ENCODE measurements at places on chromosomes 6 and 20.

DNA sequence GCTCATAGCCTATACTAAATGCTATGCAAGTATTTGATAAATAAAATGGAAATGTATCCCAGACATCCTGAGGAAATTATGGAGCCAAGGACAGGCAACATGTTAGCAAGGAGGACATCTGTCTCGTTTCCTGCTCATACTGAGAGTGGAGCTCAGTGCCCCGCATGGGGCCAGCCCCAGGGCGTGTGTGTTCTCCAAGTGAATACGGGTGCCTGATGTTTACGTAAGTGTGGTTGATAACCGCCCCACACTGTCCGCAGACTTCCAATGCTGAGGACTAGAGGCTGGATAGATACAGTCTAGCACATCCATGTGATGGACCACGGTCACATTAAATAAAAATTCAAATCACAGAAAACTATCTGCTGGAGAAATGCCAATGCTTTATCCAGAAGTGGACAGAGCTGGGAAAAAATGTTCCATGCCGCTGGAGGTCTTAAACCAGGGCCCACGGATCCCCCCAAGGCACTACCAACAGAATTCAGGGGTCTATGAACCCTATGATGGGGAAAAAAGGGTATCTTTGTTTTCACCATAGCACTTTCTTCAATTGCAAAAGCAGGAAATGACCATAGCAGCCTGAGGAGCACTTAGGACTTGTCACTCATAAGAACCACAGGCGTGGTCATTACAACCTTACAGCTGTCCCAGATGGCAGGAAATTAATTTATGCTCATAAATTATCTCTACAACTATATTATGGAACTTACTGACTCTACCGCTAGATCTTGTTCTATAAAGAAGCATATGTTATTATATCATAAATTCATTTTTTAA lies 24.9 kb downstream of the TGM2 start:
- DNase-seq, result no peak

DNA sequence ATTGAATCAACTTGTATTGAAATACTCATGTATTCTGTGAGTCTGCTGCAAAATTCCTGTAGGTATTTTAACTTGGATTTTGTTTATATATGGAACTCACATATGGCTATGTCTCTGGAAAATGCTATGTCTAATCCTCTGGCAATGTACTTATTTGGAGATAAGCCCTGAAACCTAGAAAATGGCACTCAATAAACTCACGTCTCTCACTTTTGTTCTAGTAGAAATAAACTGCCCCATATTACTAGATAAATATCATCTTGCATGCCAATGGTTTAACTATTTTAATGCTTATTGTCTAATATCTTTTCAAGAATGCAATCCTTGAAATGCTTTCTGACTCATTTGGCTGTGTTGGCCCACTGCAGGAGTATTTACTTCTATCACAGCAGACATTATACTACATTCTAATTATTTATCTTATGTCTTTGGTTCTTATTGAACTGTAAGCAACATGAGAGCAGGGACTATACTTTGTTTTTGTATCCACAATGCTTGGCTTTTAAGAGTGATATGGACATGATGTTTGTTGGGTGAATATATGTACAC lies 292.2 kb upstream of the RSPO3 start:
- DNase-seq, result no peak

GRCh38 chr6:36570264-36570663 lies 23.0 kb upstream of the STK38 start:
- no peak for DNase-seq

GRCh38 chr6:40710626-40711330 lies 123.6 kb upstream of the LRFN2 start:
- no peak for DNase-seq

- DNase-seq, result peak; percentile 58
These were observed 24.1 kb upstream of the CCR6 start for GRCh38 chr6:167098825-167099225.

DNA sequence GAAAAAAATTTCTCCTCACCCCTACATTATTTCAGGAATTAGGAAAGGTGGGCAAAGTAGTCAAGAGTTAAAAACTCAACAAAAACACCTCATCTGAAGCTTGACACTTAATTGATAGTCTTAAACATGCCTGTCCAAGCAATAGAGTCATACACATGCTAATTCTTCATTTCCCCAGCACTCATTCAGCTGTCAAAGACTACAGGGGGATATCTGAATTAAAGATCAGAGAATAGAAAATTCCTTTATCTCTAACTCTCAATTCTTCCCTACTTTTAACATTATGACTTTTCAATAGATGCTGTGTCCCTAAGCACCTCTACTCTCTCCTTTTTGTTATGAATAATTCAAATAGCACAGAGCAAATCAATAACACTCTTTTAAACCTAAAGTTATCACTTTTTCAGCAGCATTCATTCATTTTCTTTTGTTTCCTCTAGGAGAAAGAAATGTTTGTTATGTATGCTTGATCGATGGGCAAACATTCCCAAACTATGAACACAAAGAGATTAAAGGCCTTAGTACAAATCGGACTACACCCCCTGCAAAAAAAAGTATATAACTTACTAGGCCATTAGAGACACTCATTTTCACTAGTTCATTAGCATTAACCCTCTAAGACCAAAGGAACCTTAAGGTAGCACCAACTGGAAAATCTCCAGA lies 94.9 kb upstream of the SPTLC3 start:
- DNase-seq, result no peak

DNA sequence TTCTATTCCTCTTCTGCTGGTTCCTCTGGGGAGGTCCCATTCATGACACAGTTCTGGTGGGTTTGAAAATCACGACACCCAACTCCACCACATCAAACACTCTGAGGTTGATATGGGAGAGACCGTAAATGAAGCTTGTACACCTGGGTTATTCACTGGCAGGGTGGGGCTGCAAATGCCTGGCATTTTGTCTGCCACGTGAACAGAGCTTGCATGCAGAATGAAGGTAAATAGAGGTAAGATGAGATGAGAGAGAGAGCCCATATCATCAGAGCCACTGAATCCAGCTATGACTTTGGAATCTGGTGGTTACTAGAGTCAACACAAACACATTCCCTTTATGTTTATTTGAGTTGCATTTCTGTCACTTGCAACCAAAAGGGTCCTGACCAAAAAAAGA lies 97.4 kb downstream of the BANF2 start:
- DNase-seq, result no peak

GRCh38 chr20:56690531-56691175 lies 61.5 kb downstream of the TFAP2C start:
- no peak for DNase-seq

- DNase-seq, result no peak
These were observed 1.2 kb downstream of the TBX18 start for GRCh38 chr6:84763003-84763885.

- no peak for DNase-seq
These were observed 464.9 kb downstream of the TBC1D32 start for GRCh38 chr6:120869397-120869796.

DNA sequence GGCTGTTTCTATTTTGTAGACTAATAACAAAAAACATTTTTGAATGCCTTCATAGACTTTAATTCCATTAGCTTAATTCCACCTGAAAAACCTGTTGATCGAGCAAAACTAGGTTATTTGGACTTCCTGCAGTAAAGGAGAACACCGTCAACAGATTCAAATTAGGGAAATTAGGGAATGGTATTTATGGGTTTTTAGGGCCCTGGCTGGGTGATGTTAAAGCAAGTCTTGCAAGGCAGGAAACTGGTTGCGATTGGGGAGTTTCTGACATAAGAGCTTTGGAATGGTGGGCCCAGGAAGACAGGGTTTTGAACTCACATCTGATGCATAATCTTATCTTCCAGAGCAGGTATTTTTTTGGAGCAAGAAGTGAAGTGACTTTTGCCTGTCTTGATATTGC lies 40.1 kb upstream of the TFAP2C start:
- no peak for DNase-seq

DNA sequence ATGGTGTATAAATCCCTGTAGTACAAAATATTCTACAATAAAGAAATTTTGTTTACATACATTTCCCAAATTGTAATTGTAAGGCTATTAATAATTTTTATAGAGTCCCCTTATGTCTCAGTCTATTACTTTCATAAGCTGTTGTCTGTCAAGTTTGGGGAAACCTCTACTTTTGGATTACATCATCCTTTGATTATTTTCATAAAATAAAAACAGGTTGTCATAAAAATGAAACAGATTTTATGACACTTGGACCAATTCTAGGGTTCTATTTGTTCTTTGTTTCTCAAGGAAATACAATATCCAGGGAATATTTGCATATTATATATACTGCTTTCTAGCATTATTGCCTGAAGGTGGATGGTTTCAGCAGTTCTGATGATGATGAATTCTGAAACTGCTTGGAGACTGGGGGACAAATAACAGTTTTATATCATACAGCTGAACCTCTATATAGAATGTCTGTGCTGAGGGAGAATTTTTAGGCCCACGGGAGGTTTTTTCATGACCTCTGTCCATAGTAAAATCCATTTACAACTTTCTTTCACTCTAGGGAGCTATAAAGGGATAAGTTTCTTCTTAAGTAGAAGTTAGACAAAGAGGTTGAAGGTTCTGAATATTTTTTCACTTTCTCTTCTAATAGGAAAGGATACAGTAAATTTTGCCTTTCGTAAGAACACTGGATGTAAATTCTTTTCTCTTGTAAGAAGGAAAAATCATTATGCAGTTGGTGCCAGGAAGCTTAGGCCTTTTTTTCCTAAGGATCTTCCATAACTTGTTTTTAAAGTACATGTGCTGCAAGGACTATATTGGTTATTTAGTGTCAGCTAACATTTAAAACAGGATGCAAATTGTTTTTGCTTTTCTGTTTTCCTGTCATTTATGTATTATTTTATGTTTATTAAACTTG lies 58.0 kb downstream of the CD2AP start:
- DNase-seq, result no peak

GRCh38 chr6:29403801-29404200 lies 8.4 kb downstream of the OR12D2 start:
- DNase-seq, result no peak

DNA sequence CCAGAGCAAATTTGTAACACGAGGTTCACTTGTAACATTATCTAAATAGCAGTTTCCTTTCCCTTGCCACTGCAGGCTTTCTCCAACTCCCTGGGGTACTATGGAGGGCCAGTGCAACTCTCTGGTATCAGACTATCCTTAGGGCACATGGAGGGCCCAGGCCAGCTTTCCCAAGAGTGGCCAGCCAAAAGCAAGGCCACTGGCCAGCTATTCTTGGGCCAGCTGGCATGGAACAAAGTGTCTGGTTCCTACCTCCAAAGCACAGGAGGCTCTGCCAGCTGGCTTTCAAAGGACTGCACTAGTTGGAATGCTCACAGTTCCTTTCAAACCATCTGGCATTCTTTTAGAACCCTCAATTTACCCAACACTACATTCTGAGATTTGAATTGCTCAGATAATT lies 8.7 kb downstream of the RNF24 start:
- no peak for DNase-seq

GRCh38 chr6:36805096-36805797 lies 34.0 kb downstream of the CPNE5 start:
- no peak for DNase-seq

GRCh38 chr6:90263633-90264032 lies 33.0 kb downstream of the BACH2 start:
- DNase-seq, result no peak

DNA sequence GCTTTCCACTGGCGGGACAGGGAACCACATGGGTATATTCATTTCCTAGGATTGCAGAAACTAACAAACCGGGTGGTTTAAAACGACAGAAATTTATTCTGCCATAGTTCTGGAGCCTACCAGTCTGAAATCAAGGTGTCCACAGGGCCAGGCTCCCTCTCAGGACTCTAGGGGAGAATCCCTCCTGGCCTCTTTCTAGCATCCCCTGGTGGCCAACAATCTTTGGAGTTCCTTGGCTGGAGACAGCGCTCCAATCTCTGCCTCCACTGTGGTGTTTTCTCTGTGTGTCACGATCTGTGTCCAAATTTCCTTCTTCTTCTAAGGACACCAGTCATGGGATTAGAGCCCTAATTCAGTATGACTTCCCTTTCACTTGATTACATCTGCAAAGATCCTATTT lies 95.0 kb downstream of the SCML4 start:
- no peak for DNase-seq

DNA sequence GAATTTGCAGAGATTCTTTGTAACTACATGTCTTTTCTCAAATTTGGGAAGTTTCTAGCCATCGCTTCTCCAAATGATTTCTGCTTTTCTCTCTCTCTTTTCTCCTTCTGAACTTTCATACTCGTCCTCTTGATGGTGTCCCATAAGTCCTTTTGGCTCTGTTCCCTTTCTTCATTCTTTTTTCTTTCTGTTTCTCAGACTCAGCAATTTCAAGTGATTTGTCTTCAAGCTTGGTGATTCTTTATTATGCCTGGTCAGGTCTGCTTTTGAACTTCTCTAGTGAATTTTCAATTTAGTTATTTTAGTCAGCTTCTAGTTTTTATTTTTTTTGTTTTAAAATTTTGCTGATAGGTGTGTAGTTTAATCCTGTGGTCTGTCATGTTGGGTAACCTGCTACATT lies 57.6 kb upstream of the EEF1E1 start:
- no peak for DNase-seq

DNA sequence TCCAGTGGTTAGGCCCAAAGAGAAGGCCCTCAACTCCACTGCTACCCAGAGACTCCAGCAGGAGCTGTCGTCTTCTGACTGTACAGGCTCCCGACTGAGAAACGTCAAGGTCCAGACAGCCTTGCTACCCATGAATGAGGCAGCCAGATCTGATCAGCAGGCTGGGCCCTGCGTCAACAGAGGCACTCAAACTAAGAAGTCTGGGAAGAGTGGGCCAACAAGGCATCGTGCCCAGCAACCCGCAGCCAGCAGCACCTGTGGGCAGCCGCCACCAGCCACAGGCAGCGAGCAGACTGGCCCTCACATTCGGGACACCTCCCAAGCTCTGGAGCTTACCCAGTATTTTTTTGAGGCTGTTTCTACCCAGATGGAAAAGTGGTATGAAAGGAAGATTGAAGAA lies 8.1 kb downstream of the LYRM2 start:
- DNase-seq, result no peak

DNA sequence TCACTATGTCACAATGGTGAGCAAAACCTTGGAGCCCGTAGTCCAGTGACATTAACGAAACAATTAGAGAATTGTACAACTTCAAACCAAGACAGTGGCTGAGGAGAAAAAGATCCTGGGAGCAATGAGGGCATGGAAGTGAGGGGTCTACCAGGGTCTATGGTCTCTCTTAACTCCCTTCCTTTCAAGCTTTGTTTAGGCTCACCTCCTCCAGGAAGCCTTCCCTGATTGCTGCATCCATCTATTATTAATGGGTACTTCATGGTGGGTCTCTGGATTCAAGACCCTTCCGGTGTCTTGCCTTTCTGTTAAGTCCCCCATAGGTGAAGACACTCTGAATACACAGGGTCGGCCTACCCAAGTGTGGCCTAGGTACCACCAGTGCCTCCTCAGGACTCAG lies 38.1 kb upstream of the MLN start:
- no peak for DNase-seq

- no peak for DNase-seq
These were observed 225.5 kb downstream of the BCKDHB start for GRCh38 chr6:80331974-80332373.
